ENCODE measurements at places on chromosomes 5 and 9.

DNA sequence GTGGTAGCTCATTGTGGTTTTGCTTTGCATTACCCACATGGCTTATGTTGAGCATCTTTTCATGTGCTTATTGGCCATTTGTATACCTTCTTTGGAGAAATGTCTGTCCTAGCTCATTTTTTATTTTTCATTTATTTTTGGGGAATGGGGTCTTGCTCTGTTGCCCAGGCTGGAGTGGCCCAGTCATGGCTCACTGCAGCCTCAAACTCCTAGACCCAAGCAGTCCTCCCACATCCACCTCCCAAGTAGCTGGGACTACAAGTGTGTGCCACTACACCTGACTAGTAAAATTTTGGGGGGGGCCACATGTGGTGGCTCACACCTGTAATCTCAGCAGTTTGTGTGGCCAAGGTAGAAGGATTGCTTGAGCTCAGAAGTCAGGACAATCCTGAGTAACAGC lies 77.4 kb downstream of the UBE2R2 start:
- DNase-seq: no peak

GRCh38 chr5:94469894-94470329 lies 148.5 kb downstream of the KIAA0825 start:
- no peak for DNase-seq

DNA sequence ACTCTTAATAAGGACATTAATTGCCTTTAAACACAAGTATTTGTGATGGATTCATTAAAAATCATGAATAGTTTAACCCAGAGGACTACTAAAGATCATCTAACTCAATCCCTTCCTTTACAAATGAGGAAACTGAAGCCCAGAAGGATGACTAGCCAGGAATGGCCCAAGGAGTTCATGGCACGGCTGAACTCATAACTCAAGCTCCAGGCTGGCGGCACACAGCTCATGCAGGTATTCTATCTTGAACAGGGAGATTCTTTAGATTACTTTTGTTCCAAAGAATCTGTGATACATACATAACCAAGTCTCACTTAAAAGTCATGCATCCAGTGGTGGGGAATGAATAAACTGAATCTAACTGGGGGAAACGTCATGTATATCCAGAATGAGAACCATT lies 495.5 kb downstream of the ACTL7B start:
- no peak for DNase-seq

- DNase-seq: no peak
Observed at GRCh38 chr9:121958530-121958929, 134.6 kb downstream of the TTLL11 start.

- no peak for DNase-seq
Observed at GRCh38 chr5:123035918-123036390, 571 bp downstream of the PPIC start.

GRCh38 chr9:104984948-104985347 lies 57.0 kb upstream of the ABCA1 start:
- no peak for DNase-seq

DNA sequence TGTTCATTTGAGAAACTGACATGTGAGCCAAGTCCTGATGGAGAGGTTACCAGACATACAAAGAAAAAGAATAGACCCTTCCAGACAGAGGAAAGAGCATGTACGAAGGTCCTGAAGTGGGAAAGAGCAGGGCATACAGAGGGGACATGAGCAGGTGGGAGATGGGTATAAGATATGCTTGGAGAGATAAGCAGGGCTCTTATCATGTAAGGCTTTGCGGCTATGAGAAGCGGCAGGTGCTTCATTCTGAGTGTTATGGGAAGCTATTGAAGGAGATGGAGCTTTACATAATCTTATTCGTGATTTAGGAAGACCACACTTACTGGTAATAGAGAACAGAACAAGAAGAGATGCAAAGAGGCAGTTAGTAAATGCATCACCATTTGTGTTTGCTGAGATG lies 417.1 kb downstream of the EBF1 start:
- no peak for DNase-seq

- DNase-seq: no peak
Observed at GRCh38 chr5:27316271-27316650, 277.9 kb upstream of the CDH9 start.

DNA sequence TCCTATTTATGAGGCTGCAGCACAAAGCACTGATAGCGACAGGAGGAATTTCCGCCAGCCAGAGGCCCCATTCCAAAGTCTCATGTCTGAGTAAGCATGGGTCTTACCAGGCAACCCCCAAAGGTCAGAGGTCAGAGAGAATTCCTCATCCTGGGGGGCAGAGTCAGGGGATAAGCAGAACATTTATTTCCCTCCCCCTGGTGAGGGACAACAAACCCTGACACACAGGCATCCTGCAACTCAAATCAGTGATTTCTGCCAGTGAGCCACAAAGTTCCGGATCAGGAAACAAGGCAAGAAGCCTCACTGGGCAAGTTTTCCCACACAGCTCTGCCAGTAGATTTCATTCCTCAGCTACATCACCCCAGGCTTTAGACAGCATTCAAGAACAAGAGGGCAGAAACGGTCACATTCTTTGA lies 37.0 kb downstream of the ADAMTS12 start:
- no peak for DNase-seq

- no peak for DNase-seq
Observed at GRCh38 chr9:116942593-116943061, 255.5 kb downstream of the TRIM32 start.

DNA sequence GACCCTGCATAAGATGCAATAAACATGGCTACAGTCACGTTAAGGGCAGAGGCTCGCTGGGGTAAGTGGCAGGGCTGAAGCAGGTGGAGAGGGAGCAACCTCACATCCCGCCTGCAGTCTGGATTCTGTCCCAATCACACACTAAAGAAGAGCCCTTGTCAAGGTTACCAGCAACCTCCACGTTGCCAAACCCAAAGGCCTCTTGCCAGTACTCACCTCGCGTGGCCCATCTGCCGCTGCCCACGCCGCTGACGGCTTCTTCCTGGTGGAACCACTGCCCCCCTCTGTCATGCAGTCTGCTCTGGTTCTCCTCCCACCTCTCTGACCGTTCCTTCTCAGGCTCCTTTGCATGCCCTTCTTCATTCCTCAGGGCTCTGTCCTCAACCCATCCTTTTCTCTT lies 8.8 kb downstream of the AQP7 start:
- no peak for DNase-seq

GRCh38 chr9:107176436-107177151 lies 106.5 kb upstream of the RAD23B start:
- DNase-seq: no peak

GRCh38 chr9:114394523-114395333 lies 6.9 kb upstream of the AKNA start:
- no peak for DNase-seq

GRCh38 chr9:94812343-94812742 lies 85.8 kb downstream of the AOPEP start:
- no peak for DNase-seq

GRCh38 chr9:94866770-94867169 lies 140.3 kb downstream of the AOPEP start:
- no peak for DNase-seq

GRCh38 chr9:70553707-70554673 lies 139.5 kb upstream of the KLF9 start:
- no peak for DNase-seq

DNA sequence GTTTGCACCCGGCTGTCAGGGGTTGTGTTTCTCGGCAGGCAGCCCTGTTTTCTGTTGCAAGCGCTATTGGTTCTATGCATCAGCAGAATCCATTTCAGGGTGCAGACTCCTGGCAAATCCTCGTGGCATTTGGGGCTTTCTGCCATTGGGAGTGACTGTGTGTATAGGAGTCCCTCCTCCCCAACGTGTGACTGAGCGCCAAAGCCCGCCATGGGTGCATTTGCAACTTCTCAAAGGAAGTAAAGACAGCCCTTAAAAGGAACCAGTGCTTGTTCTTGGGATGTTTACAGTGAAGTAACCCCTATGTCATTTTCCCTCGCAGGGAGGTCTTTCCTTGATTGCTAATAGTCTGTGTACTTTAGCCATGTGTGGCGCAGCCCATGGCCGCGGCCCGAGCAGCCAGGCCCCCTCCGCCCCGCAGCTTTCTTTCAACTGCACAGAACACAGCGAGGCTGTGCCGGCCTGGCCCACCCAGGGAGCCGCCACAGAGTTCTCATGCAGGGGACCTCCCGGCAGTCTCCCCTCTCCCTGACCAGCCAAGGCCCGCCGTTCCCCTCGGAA lies 175.6 kb downstream of the HSD17B3 start:
- DNase-seq: no peak

- DNase-seq: no peak
Observed at GRCh38 chr5:142306077-142306502, 18.7 kb downstream of the SPRY4 start.

GRCh38 chr5:155794795-155795194 lies 532.2 kb upstream of the SGCD start:
- no peak for DNase-seq

DNA sequence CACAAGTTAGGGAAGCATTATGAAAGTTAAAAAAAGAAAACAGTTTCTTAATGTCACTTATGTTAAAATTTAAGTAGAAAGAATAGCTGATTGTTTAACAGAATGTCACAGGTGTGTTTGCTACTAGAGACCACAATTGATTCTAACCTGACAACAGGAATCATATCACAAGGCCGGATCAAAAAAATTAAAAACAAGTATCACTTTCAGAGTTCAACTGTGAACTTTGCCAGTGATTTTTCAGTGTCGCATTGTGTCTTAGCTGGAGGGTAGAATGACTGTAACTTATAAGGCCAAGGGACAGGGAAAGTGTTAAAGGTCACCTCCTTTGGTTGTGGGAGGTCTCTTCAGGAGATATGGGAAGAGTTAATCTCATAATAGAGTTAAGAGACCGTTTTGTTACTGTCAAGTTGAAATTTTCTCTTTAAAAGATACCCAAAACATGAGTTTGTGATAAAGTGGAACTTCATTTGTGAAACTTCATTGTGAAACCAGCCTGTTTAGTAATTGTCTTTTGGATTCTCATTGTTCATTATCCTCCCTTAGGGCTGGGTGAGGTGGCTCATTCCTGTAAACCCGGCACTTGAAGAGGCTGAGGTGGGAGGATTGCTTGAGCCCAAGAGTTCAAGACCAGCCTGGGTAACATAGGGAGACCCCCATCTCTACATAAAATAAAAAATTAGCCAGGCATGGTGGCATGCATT lies 40.9 kb downstream of the CPEB4 start:
- no peak for DNase-seq

GRCh38 chr5:76099286-76099702 lies 16.1 kb downstream of the SV2C start:
- no peak for DNase-seq

GRCh38 chr5:34455098-34455497 lies 201.0 kb upstream of the RAI14 start:
- no peak for DNase-seq

DNA sequence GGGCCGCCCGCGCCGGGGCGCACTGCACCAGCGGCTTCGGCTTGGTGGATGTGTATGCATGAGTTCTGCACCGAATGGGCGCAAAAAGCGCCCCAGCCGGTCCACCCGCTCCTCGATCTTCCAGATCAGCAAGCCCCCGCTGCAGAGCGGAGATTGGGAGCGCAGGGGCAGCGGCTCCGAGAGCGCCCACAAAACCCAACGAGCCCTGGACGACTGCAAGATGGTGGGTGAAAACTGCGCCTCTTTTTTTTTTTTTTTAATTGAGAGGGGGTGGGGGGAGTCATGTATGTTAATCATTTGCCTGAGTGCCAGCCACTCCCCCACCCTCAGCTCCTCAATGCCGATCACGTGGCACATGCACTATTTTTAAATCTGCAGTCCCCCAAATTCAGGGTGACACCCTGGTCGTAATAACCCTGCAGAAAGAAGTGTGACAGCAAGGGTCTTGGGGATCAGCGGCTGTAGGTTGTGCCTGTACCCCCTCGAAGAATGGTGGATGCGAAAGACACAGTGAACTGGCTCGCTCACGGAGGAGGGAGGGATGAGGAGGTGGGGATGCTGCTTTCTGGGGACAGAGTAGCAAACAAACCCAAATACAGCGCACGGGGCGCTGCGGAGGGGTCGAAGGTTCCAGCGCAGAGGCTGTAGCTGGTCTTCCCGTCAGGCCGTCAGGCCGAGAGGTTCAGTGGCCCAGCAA lies 900 bp downstream of the RGS7BP start:
- no peak for DNase-seq

DNA sequence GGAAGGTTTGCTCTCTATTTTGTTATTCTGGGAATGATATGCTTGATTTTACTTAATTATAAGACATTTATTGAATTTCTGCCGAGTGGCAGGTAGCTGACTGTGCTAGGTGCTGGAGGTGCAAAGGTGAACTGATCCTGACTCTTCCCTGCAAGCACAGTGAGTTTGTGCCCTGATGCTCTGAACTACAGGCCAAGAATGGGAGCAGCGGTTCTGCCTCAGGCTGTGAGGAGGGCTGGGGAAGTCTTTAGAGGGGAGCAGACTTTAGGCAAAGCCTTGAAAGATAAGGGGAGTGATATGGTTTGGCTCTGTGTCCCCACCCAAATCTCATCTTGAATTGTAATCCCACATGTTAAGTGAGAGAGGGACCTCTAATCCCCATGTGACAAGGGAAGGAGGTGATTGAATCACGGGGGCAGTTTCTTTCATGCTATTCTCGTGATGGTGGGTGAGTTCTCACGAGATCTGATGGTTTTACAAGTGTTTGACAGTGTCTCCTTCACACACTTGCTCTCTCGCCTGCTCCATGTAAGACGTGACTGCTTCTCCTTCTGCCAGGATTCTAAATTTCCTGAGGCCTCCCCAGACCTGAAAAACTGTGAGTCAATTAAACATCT lies 73.1 kb downstream of the NDFIP1 start:
- DNase-seq: no peak

- DNase-seq: no peak
Observed at GRCh38 chr9:8856396-8857067, 1057.0 kb upstream of the DMAC1 start.

DNA sequence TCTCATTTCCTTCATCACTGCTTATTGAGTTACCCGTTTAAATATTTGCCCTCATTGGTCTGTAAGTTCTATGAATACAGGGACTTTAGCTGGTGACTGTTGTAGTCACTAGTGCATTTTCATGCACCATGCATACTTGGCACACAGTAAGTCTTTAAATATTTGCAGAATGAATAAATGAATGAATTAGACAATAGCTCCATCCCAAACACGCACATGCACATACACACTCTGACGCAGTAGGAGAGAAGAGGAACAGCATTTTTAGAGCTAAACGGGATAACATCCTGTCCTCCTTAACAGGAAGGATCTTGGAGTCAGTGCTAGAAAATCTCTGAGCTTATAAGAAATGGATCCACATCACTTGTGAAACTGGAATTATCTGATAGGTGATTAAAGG lies 447.7 kb downstream of the KIF4B start:
- no peak for DNase-seq

- no peak for DNase-seq
Observed at GRCh38 chr9:71680189-71680980, 87.9 kb downstream of the CEMIP2 start.

GRCh38 chr5:75466006-75466716 lies 45.3 kb downstream of the CERT1 start:
- no peak for DNase-seq

- no peak for DNase-seq
Observed at GRCh38 chr5:401146-402034, 41.6 kb upstream of the EXOC3 start.

Data from activated CD4-positive, CD25-positive, alpha-beta regulatory T cell (primary cell).